ENCODE measurements at places on chromosomes 5 and 9.

DNA sequence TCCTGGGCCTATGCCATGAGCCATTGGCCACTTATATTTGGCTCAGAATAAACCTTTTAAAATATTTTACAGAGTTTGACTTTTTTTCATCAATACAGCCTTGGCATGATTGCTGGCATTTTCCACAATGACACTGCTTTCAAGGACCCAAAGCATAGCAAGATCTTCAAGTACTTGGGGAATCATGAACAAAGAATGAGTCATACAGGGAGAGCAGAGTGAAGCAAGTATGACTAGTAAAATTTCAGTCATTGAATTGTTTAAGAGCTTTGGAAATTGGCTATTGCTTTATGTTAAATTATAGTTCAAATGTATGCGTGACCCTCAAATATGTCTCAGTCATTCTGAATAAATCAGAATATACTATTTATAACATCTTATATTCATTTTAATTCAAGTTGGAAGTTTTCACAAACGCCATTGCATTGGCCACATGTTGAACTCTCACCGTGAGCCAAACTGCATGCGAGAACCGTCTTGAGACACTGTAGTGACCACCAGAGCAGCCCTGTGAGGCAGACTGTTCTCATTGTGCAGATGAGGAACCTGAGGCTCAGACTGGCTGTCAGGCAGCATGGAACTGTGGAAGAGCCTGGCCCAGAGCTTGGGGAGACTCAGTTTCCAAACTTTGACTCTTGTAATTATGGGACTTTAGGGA lies 52.9 kb downstream of the GDNF start:
- no peak for DNase-seq

GRCh38 chr5:32522429-32523143 lies 62.8 kb upstream of the SUB1 start:
- peak; percentile 97 for DNase-seq

DNA sequence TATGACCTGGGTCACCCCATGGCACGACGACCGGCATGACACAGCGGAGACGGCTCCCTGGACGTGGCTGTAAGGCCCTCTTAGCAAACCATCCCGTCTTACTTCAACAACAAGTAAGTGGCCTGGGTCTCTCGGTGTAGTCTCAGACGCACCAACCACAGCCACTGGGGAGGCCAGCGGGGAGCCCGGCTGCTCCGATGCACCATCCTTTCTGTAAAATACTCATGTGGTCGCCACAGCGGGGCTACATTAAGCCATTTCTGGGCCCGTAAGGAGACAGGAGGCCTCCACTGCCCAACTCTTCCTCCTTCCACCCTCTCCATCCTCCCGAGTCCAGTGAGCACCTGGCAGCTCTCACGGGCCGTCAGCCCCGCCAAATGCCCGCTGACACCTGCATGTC lies 4.7 kb downstream of the QSOX2 start:
- no peak for DNase-seq

GRCh38 chr5:176503496-176503895 lies 33.7 kb downstream of the RNF44 start:
- no peak for DNase-seq

Data from inflammatory macrophage (primary cell).